Brain (organoid and tissue), 16 donors: ENCODE measurements at places on chromosomes 13 and 19.

DNA sequence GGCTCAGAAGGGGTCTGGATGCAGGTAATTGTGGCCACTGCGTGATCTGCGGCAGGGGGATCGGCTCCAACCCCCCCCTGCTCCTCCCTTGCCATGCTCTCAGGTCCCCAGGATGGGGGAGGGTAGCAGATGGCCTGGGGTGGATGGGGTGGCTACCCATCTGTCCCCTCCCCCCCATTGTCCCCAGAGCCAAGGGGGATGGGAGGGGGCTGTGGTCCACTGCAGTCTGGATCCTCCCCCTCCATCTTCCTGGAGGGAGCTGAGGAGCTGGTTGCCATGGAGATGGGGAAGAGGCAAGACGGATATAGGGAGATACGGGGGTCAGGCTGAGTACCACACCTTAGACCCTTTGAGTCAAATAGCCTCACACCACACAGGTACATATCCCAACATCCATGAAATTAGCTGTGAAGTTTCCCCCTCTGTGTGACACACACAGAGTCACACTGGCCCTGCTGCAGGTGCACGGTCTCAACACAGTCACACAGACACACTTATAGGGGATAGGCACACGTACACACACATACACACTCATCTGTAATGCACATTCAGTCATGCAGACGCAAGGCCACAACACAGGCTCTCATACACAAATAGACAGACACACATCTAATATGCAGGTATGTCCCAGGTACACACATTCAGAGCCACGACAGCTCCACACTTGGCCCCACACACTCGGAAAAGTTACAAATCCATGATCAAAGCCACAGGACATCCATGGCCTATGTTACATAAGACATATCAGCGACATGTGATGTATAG lies 1.8 kb upstream of the NOVA2 start:
- peak; percentile 79 for DNase-seq

- DNase-seq: no peak
Observed at GRCh38 chr13:106471957-106472543, 63.4 kb downstream of the EFNB2 start.

- no peak for DNase-seq
Observed at GRCh38 chr19:51796195-51796679, 1.3 kb downstream of the FPR3 start.

DNA sequence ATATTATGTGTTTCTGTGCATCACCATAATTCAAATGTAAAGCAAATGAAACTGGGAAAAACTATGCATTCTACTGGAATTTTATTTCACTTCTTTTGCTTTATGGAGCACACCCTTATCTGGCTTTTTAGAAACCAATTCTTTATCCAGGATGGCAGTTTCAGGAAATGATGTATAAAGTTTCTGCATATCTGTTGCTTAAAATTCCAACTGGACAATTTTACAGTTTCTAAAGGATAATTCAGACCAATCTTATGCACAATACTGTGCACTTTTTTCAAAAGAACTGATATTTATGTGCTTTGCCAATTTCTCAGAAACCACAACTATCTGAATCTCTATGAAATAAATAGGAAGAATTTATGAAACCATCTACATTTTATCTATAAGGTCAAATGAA lies 246.5 kb upstream of the MIR17HG start:
- DNase-seq: no peak

GRCh38 chr19:14248578-14249011 lies 42.6 kb upstream of the ADGRL1 start:
- peak; percentile 98 for DNase-seq

- no peak for DNase-seq
Observed at GRCh38 chr19:8973501-8974091, 36.6 kb downstream of the MUC16 start.

GRCh38 chr13:26300140-26300539 lies 46.2 kb downstream of the CDK8 start:
- no peak for DNase-seq

DNA sequence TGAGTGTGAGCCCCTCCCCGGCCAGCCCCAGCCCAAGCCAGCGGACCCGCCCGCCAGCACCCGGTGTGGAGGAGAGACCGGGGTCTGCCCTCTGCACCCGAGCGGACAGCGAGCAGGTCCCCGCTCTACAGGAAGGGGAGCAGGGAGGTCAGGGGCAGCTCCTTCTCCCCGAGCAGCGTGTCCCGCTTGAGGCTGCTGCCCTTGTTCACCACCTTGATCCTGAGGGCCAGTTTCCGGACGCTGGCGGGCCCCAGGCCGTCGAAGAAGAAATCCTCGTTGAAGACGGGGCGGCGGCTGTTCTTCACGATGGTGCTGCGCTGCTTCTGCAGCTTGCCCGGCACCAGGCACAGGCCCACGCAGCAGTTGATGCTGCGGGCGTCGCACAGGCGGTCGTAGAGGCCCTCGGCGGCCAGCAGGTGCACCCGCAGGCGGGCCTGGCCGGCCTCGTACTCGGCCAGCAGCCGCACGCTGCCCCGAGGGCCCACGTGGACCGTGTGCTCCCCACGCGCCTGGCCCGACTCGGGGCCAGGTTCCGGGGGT lies 1.9 kb downstream of the C2CD4C start:
- no peak for DNase-seq

DNA sequence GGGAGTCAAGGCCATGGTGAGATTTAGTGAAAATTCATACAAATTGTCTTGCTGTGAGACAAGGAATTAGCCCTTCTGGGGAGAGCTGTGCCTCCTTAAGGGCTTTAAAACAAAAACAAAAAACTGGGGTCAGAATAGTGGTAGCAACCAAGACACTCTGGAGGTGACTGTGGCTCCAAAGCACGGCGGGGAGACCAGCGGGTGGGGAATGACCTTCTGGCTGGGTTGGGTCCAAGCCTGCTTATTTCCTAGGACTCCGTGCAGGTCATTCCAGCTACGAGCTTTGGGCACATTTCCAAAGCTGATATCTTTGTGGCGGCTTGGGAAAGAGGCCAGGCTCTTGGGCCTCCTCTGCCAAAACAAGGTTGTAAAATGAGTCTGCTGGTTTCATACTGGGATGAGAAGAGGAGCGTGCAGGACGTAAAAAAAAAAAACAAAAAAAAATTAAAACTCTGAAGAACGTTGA lies 348.3 kb downstream of the UQCRFS1 start:
- DNase-seq: peak; percentile 16

DNA sequence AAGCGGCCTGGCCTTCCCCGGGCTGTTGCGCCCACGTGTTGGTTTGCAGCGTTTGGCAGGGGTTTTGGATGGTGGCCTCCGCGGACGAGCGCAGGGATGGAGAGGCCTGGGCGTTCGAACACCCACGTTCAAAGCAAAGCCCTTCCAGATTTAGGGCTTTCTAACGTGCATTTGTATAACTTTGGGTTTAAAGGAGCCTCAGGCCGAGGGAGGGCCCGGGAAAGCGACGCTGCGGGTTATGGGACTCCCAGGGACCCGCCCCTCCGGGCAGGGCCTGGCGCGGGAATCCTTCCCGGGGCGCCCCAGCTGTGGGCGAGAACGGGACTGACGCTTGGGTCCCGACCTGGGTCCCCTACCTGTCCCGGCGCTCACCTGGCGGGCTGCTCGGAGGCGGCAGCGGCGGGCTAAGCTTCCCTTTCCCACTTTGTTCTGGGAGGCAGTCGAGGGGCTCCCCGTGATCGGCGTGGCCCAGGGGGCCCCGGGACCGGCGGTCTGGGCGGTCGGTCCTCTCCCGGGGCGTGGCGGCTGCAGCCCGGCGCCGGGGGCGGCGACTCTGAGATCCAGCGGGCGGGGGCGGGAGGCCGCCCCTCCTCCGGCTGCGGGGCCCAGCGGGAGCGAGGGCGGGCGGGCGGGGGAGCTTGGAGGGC lies at the start of gene FBXO17:
FBXO17 (minus strand) TSS at position 529 of the 647 bp plus-strand sequence. CDS start 25,423 bp downstream, outside the sequence.
- peak; percentile 44 for DNase-seq

GRCh38 chr13:38854226-38854625 lies 136.4 kb downstream of the STOML3 start:
- DNase-seq: peak; percentile 7

DNA sequence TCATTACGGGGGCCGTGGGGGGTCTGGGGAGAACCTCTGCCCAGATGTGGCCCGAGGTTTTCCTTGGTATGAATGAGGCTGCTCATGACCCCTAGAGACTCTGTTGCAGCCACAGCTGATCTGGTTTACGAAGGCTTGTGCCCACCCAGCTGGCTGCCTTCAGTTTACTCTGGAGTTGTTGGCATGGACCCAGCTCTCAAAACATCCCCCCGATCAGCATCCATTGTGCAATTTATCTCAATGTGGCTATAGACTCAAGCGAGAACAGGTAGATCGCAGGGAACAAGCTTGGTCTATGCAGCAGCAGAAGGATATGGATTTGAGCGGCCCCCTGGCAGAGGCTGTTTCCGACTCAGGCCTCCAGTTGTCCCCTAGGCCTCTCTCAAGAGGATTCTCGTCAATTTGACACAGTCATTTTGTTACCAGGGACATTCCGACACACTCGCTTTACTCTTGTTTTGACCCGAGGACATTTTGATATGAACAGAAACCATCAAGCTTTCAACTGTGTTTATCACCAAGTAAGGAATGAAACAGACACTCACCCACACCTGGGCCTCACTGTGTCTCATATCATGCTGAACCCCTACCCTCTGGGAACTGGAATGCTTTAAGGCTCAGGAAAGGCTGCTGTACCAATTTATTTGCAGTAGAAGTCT lies 161.5 kb downstream of the KATNAL1 start:
- DNase-seq: no peak

- DNase-seq: no peak
Observed at GRCh38 chr13:24891476-24892108, 127.6 kb downstream of the RNF17 start.

DNA sequence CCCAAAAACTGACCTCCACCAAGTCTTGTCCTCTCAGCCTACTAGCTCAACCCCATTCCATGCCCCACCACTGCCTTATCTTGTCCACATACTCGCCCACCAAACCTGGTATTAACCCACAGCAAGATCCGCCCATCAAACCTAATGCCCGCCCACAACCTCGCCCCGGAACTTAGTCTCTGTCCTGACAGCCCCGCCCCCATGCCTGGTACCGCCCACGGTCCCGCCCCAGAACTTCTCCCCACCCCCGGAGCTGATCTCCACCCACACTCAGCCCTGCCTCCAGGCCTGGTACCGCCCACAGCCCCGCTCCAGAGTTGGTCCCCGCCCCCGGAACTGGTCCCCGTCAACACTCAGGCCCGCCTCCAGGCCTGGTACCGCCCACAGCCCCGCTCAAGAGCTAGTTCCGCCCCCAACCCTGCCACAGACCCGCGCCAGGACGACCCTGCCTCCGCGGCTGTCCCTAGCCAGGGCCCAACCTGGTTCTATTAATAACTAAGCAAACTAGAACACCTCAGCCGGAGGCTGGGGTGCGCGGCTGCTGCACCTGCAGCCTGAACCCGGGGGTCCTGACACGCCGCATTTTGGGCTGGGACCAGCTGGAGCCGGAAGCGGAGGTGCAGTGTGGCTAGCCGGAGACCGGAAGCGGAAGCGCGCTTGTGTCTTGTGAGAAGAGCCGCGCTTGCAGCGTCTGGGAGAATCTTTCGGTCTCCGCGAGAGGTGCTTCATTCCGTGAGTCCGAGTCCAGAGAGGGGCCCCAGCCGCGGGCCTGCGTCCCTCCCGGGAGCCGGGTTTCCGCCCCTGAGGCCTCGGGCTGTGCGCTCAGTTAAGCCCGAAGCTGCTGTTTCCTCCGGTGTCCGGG lies at the start of gene ZNF557:
ZNF557 (plus strand) TSS at position 662 of the 862 bp plus-strand sequence. CDS start 5,372 bp downstream, outside the sequence.
- peak; percentile 99 for DNase-seq

GRCh38 chr19:29476528-29476927 lies 49.3 kb upstream of the VSTM2B start:
- DNase-seq: no peak

DNA sequence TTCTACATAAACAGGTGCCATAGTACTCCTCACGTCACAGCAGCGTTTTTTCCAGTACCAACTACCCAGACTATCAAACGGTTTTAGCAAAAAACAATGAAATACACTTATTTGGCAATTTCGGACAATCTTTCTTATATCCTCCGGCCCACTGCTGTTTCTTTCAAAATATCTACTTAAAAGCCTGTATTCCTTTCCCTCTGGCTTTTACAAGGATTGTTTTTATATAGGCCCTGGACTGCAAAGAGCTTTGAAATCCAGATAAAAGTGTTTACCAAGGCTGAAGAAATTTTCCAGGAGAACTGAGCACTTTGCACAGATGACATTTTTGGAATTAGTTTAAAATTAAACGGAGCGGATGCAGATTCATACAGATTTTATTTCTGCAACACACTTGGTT lies 255.9 kb upstream of the STARD13 start:
- DNase-seq: peak; percentile 16

- DNase-seq: no peak
Observed at GRCh38 chr13:69706807-69707206, 400.8 kb upstream of the ATXN8OS start.

DNA sequence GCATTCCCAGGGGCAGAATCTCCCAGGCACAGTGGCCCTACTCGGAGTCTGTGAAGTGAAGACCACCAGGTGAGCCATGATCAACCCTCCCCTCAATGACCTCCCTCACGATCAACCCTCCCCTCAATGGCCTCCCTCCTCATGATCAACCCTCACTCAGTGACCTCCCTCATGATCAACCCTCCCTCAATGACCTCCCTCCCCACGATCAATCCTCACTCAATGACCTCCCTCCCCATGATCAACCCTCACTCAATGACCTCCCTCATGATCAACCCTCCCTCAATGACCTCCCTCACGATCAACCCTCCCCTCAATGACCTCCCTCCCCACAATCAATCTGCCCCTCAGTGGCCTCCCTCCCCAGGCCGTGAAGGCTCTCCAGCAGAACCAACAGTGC lies 32.1 kb downstream of the SBNO2 start:
- no peak for DNase-seq

DNA sequence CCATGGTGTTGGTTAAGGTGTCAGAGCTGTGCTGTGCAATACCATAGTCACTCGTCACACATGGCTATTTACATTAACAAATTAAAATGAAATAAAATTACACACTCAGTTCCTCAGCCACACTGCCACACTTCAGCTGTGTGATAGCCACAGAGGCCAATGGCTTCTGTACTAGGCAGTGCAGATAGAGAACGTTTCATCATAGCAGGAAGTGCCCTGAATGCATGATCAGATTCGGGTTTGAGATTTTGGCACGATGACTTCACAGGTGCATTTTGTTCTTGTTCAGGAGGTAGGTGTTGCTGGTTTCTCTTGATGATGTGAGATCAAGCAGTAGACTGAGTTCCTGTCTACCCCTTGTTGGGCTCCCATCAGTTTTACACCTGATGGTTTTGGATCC lies 6.5 kb downstream of the ARMC6 start:
- DNase-seq: no peak

DNA sequence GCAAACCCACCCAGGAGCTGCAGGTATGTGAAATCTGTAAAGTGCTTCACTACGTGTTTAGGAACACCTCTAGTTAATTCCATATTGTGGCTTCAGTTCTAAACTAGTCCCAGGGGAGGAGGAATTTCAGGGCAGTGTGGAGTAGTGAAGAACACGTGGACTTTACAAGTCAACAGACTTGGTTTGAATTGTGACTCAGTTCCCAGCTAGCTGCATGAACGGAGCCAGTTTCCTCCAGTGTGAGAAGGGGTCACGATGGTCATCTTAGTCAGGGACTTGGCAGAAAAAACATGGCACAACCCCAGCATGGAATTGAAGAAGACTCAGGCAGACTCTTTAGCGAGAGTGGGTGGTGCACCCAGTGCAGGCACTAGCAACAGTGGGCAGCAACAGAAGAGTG lies 175.7 kb upstream of the UBL3 start:
- DNase-seq: no peak
